Activated T-helper 9 cell treated with anti-CD3 and anti-CD28 coated beads, Interleukin-2, amount 50 U/mL, for 16 hours (primary cell): ENCODE measurements at places on chromosomes 7 and 10.

DNA sequence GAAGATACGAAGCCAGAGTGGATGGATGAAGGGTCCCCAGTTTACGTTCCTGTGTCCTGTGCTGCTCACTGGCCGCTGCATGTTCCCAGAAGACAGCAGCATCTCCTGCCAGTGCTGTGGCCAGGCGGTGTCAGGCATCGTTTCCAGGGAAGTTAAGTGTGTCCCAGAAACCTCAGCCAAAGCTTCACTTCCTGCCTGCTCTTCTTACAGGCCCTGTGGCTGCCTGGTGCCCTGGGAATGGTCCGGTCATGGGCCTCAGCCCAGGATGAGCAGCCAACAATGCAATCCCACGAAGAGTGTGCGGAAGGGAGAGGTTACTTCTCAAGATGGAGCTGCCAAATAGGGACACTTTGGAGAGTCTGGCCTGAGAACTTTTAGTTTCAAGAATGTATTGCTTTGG is 99.7 kb upstream of the TARP start:
- no peak for DNase-seq

GRCh38 chr10:102413053-102413705 is 5.4 kb downstream of the PSD start:
- no peak for DNase-seq

- DNase-seq, result no peak
These were observed 594.1 kb downstream of the GRM8 start for GRCh38 chr7:126658684-126659083.

DNA sequence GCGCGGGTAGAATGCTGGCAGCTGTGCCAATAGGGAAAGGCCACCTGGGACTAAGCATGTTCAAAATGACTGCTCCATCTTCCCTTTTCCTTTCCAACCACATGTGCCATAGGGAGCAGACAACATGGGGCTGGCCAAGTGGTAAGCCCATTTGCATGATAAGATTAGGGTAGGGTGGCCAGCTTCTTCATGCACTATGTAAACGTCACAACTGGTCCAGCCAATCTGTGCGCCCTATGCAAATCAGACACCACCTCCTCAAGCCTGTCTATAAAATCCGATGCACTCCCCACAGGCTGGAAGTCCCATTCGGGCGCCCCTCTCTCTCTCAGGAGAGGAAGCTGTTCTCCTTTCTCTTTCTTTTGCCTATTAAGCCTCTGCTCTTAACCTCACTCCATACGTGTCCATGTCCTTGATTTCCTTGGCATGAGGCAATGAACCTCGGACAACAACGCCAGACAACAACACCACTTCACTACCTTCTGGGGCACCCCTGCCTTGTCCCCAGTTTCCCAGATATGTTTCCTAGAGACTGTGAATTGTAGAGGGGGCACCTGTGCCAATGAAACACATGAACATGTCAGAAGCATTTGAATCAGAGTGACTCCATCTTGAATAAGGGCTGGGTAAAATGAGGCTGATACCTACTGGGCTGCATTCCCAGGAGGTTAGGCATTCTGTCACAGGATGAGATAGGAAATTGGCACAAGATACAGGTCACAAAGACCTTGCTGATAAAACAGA is 19.1 kb upstream of the EXOC6 start:
- DNase-seq, result no peak

GRCh38 chr7:131753620-131754222 is 197.3 kb upstream of the PODXL start:
- DNase-seq, result no peak

- DNase-seq, result no peak
These were observed 193.5 kb upstream of the GPR26 start for GRCh38 chr10:123472606-123473005.

DNA sequence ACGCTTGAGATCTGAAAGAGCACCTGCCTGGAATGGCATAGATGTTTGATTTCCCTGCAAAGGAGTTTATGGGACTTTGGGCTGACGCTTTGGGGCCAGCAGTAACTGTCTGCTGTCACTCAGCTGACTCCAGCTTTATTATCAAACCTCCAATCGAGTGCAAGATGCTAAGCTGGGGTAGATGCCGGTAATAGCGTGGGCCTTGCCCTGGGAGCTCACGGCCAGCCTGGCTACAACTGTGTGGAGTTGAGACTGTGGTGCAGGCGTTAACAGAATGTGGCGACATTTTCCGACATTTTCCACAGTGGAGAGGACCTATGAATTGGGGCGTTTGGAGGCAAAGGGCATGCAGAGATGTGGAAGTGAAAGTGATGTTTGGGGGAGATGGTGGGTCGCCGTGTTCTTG is 1.3 kb downstream of the CHST12 start:
- no peak for DNase-seq

GRCh38 chr7:54705436-54705835 is 53.6 kb downstream of the SEC61G start:
- DNase-seq, result no peak

- no peak for DNase-seq
These were observed 89.9 kb downstream of the ZNF277 start for GRCh38 chr7:112296432-112296831.

- DNase-seq, result no peak
These were observed 133.4 kb upstream of the PTN start for GRCh38 chr7:137476937-137477336.

- no peak for DNase-seq
These were observed 43.2 kb downstream of the APBB1IP start for GRCh38 chr10:26481315-26481692.

- no peak for DNase-seq
These were observed 72.8 kb downstream of the BICC1 start for GRCh38 chr10:58585435-58585834.
